ENCODE measurements at places on chromosomes 16 and 17. TPM values are rescaled to one million over a fixed set of nuclear protein-coding genes. Genes with fewer than 3 reads are reported as not detected.

The MT1A gene
- total RNA-seq, result not detected

The CEP131 gene
- 26.2 TPM for total RNA-seq

The OSGIN1 gene
- 4.4 TPM for total RNA-seq

The TMEM100 gene
- not detected for total RNA-seq

The SYCE1L gene
- 3.4 TPM for total RNA-seq

The PERCC1 gene
- total RNA-seq, result not detected

The IGSF6 gene
- total RNA-seq, result not detected

The SLFN13 gene
- 4.4 TPM for total RNA-seq

The KCTD19 gene
- total RNA-seq, result 0.21 TPM

The NPIPB6 gene
- not detected for total RNA-seq

The TNK1 gene
- total RNA-seq, result 4.0 TPM

The TSR1 gene
- 49.1 TPM for total RNA-seq

- no peak for DNase-seq
Observed at GRCh38 chr16:19505600-19506303, 16.1 kb downstream of the GDE1 start.

DNA sequence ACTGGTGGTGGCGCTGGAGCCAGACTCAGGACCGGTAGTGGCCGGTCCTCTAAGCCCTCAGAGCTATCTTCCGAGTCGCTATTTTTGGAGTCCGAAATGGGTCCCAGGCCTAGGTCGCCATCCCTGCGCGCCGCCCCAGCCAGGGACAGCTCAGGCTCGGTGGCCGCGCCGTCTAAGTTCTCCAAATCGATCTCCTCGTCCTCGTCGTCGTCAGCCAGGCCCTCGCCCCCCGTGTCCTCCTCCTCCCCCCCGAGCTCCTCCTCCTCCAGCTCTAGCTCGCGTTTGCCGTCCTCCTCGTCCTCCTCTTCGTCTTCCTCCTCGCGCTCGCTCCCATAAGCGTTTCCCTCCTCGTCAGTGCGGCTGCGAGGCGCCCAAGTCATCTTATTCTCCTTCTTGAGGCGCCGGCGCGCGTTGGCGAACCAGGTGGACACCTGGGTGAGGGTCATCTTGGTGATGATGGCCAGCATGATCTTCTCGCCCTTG, 1.6 kb downstream of the IRX3 start:
- no peak for DNase-seq

DNA sequence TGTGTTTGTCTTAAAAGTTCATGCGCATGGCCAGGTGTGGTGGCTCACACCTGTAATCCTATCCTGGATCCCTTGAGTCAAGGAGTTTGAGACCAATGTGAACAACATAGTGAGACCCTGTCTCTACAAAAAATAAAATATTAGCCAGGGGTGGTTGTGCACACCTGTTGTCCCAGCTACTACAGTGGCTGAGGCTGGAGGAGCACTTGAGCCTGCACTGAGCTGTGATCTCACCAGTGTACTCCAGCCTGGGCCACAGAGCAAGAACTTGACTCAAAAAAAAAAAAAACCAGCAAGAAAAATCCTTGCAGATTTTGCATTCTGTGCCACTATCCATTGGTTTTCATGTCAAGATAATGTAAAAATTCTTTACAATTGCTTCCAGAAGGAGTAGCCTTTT, 8.2 kb downstream of the KSR1 start:
- no peak for DNase-seq

DNA sequence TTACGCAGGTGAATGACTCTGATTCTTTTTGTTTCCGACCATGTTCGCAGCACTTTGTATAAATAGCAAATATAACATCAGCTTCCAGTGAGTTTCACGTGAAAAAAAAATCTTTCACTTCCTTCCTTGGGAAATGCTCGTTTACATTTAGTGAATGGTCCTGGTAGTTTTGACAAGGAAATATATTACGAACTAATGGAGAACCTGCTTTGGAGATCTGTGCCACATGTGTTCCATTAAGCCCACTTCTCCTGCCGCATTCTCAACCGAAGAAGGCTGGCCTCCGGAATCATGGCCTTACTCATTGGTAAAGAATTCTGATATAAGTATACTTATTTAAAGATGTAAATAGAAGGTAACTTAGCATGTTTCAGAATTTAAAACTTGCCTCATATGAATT, 3.6 kb downstream of the CRAMP1 start:
- no peak for DNase-seq

- DNase-seq, result no peak
Observed at GRCh38 chr16:46828943-46829342, 2.0 kb downstream of the C16orf87 start.

DNA sequence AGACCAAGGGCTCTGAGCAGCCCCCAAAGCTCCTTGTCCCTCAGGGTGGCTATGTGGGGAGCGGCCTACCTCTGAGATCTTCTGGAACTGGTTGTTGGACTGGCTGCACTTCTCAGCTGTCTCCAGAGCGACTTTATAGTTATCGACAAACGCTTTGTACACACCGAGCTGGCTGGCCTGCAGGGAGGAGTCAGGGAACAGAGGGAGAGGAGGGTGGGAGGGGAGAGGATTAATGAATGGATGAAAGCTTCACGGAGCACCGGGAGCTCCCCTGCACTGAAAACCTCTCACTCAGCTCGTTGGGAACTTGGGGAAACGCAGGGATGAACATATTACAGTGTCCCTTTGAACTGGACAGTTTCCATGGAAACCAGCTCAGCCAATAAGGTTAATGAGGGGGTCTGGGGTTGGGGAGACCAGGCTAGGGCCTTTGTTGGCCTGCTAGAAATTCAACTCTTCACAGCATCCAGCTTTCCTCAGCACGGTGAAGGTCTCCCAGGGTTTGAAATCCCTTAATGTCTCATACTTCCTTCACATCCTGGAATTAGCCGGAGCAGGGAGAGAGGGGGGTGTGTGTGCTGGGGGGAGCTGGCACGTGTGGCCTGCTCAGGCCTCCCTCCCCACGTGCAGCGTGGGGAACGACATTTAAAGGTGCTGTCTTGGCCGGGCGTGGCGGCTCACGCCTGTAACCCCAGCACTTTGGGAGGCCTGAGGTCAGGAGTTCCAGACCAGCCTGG, 86.7 kb downstream of the TIMM22 start:
- DNase-seq, result no peak

DNA sequence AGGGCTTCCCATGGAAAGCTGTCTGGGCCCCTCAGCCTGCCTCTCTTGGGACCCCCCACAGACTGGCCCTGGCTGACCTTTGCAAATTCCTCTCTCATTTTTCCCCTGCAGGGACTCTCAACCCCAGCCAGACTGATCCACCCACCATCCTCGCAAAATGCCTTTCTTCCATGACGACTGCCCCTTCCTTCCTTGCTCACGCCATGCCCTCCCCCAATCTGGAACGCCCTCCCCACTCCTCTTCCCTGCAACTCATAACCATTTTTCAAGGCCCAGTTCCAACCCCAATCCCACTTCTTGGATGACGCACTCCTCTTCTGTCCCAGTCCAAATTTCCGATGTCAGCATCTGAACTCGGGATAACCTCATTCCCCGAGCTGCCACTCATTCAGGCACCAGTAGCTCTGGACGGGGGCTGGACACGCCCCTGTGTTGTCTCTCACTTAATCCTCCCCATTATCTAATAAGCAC, 1.3 kb upstream of the DNAI2 start:
- DNase-seq, result no peak

- no peak for DNase-seq
Observed at GRCh38 chr16:11423315-11424117, 78.3 kb downstream of the RMI2 start.

DNA sequence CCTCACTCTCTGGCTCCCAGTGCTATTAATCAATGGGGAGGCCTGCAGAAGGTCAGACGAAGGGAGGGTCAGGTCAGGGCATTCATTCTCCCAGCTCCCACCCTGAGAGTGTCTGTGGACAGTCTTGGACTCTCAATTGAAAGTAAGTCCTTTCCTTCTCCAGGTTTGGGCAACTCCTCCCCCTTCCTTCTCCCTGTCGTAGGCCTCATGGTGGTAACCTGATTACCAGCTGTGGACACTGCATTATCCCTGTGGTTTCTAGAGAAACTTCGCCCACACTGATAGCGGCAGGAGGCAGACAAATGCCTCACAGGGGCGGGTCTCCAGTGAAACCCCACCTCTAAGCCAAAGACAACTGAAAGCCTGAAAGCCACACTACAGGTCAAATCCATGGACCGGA, 57.7 kb upstream of the SLC25A19 start:
- no peak for DNase-seq

DNA sequence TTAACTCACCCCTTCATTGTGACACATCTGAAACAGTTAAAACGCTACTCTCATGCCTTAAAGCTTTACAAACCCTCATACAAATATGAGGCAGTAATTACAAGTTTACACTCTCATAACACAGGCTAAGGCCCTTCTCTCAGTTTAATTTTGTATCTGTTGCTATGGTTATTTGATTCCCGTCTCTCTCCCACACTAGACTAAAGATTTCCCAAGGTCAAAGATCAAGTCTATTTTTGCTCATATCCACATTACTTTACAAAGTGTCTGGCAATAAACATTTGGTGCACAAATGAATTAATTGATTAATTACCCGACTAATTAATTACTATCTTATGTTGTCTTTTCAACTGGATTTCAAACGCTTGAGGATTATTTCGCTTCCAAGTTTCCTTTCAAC, 86.4 kb upstream of the MYOCD start:
- DNase-seq, result no peak

GRCh38 chr16:77430787-77431585, 3.8 kb downstream of the ADAMTS18 start:
- no peak for DNase-seq

DNA sequence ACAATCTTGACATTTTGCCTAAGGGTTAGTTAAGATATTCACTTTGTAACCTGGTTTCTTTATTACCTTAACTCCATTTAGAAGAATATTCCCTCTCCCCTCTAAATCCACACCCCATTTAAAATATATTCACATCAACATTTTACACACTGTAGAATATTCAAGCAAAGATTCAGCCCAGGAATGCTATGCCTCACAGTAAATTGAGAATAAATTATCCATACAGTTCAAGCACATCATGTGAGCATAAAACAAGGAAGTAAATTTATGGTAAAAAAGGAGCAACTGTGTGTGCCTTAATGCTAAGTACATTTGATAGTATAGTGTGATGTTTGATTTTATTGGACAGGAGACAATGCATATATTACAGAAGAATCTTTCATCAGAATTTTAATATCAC, 806.6 kb upstream of the KIF2B start:
- no peak for DNase-seq

DNA sequence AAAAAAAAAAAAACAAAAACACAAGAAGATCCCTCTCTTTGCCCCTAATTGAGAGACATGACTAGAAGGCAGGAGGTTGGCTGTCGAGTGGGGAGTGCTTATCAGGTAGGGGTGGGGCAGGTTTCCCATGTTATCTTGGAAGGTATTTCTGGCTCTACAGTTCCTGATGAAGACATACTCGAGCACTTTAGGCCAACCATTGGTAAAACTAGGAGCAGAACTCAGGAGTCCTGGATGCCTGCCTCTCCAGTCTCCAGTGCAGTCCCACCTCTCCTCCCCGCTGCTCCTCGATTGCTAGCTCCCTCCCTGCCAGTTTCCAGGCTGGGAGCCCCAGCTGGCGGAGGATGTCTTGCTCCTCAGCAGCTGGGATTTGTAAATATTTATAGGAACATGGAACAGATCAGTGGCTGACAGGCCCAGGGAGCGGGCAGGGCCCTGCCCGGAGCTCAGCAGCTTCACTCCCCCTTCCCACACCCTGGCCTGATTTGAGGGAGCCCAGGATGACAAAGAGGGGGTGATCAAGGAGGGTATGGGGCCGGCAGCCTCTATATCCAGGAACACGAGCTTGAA, 11.4 kb upstream of the C1QL1 start:
- no peak for DNase-seq

DNA sequence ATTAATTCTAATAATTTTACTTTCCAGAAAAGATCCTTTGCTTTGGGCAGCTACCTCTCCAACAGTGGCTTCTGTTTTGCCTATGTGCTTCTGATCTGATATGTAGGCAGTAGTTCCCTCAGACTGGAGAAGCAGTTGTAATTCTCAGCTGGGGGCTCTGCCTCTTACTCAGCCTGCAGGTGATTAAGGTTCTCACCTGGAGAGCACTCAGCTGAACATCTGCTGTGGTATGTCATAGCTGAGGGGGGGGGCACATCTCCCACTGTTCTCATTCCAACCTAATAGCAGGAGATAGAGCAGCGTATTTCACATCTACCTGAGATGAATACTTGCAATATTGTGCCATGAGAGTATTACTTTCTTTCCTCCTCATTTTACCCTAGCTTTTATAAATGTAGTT, 511.9 kb upstream of the CDH8 start:
- no peak for DNase-seq

GRCh38 chr17:20935740-20936139, 107.1 kb downstream of the USP22 start:
- peak; percentile 37 for DNase-seq

- no peak for DNase-seq
Observed at GRCh38 chr16:27600381-27600780, 50.4 kb downstream of the KATNIP start.

GRCh38 chr16:66996983-66997358, 8.6 kb downstream of the CES4A start:
- DNase-seq, result no peak

DNA sequence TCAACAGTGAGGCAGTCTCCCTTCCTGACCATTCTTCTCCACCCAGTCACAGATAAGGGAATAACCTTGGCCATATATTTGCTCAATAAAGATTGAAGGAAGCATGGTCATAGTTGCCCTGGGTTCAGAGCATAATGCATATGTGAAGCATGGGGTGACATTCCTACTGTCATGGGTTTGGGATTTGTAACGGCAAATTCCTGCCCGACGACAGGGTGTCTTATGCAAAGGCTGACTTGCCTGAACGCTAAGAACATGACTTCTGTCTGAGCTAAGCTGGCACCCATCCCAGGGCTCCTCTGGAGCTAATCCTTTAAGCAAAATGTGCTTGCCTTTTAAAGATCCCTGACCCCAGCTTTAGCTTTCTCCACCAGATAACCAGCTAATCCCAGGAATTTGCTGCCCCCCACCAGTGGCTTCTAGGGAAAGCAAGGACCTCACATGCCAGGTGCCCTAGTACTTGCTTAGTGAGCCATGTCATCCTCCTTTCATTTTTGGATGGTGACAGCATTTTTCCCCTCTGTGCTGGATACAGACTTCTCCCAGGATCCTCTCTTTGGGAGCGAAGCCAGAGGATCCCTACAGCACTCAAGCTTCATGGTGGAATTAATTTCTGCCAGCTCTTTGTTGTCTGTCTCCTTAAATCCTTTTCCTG, 11.7 kb downstream of the SLC7A6OS start:
- DNase-seq, result no peak

DNA sequence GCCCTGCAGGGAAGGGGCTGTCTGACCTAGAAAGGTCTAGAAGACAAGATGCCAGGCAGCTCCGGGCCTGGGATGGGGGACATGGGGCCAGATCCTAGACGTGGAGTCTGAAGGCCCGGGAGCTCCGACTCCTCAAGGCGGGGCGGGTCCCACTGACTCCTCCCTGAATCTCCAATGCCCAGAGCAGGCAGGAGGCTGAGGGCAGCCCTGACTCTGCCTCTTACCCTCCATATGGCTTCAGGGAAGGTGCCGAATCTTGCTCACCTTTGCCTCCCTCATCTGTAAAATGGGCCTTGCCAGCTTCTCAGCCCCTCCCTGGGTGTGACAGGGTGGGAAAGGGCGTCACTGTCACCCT, 14.8 kb downstream of the VASN start:
- DNase-seq, result no peak

Data from kidney epithelial cell (primary cell).